ENCODE measurements at places on chromosomes 11 and 22.

DNA sequence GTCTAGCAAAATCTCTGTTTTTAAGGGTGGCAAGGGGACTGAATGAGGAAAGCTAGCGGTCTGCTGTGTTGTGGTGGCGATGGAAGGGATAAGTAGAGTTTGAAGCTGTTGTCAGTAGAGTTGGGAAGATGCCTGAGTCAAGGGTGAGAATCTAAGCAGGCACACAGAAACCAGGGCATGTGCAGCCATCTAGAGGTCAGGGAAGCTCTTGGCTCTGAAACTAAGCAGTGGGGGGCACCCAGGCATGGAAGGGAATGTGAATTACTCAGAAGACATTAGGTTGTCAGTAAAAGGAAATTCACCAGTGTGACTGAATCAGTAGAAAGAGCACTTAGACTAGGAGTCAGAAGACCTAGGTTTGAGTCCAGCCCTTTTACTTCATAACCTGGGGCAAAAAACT lies 15.4 kb downstream of the BMAL1 start:
- no peak for DNase-seq

DNA sequence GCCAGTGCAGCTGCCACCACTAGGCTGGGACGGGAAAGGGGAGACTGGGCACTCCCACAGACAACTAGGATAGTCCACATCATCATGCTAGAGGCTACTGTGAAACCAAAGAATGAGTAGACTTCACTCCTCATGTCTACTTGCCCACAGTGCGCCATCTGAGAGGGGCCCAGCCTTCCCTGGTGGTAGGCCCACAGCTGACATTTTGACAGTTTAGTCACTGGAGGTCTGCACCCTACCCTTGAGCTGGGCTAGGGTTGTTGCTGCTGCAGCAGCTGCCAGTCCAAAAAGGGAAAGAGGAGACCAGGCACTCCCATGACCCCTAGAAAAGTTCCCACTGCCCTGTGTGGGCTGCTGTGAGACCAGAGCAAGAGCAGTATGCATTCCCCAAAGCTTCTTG lies 141.2 kb downstream of the DLG2 start:
- no peak for DNase-seq

DNA sequence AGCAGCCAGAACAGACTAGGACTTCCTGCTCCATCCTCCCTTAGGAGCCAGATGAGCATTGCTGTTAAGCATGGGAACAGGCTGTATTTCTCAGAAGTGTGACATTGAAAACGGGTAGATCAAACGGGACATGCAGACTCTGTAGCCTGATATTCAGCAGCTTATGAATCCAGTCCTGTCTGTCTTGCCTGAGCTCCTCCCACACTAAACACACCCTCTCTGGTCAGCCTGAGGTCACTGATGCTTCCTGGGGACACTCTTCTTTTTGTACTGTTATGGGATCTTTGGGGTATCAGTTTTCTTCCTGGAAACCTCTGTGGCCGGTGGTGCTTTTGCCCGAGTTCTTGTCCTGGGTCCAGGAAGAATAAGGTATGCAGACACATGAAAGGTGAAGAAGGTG lies 35.8 kb downstream of the C11orf91 start:
- no peak for DNase-seq

DNA sequence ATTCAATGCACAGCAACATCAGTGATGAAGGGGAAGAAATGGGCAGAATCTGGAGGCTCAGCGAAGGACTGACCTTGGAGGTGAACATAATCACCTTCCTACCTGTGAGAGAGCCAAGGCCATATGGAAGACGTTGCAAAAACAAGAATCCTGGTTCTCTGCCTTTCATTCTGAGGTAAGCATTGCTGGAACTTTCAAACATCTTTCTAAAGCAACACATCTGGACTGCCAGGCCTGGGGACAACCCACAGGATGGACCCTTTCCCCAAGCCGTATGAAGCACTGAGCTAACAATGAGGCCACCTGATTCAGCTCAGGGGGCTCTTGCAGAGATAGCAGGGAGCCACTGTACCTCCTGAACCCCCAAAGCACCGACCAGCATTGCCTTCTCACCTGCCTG lies 70.5 kb downstream of the ETS1 start:
- DNase-seq, result no peak

DNA sequence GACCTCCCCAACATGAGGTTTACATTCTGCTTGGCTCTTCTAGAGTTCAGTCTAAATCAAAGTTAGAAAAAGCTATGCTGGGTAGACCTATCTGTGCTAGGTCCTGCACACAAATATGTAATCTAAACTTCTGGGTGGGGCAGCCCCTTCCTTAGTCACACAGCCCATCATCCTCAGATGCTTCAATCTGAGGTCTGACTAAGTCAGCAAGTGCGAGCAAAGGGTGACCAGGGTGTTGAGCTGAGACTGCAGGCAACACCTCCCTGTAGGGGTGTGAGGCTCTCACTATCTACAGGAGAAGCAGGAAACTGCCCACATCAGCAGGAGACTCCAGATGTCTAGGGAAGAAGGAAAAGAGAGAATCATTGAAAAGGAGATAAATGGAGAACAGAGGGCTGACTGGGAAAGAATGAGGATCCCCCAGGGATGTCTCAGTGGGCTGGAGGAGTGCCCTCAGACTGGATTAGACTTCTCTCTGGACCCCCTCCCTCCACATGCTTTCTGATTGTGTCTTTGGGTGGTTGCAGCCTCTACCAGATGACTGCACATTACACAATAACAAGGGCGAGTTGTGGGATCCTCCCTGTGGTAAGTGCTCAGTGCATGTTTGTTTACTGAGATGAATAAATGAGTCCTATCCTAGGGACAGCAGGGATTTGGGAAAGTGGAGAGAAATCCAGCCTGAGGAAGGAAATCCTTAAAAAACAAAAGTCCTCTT lies 266.2 kb upstream of the PLET1 start:
- no peak for DNase-seq

DNA sequence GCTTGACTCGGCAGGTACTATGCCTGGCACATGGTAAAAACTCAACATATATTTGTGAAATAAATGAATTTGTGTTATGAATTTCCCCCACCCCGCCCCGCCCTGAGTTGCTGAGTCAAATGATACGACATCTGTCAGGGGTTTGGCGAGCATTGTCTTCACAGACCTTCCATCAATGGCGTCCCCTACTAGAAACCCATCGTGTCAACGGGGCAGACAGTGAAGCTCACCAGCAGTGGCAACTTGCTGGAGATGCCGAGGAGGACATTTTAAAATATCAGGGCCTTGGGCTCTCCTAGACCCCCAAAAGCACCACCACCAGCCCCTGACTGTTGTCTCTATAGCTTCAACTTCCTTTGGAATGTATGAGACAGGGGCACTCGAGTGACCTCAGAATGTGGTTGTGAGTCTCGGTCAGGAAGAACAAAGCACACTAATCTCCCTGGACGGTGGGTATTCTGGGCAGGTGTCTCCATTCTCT lies 761 bp upstream of the NXF1 start:
- DNase-seq, result no peak

GRCh38 chr11:34816698-34817213 lies 99.4 kb downstream of the APIP start:
- DNase-seq, result no peak

GRCh38 chr11:130673698-130674097 lies 225.3 kb downstream of the ADAMTS15 start:
- no peak for DNase-seq

GRCh38 chr11:117204283-117205080 lies 5.3 kb downstream of the TAGLN start:
- DNase-seq, result no peak

GRCh38 chr22:40401532-40401931 lies 31.1 kb downstream of the SGSM3 start:
- peak; percentile 35 for DNase-seq

DNA sequence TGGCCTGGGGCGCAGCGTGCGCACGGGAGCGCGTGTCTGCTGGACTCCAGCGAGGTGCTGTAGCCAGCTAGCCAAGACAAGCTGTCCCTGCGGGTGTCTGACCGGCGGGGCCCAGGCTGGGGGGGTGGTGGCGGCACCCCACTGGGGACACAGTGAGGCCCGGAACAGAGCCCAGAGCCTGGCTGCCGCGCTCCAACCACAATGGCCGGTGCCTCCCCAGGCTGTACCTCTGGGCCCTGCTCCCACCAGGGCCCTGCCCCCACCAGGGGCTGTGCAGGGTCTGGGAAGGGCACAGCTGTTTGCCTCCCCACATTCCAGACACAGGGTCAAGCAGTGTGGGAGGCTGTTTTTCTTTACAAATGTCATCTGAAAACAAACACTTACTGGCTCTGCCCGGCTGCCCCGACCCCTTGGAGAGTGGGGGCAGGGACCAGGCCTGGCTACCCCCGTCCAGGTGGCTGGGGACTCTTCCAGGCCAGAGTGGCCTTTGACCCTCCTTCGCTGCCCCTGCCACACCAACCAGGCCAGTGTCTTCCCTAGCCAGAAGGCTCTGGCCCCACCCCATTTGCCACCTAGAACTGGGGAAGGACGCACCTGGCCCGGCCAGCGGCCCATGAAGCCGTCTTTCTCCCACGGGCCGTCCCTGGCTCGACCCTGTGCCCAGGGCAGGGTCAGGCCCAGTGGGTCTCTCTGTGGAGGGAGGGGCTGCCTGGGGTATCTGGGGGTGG lies 14.6 kb downstream of the H19 start:
- no peak for DNase-seq

GRCh38 chr22:42984814-42985530 lies 30.0 kb downstream of the PACSIN2 start:
- DNase-seq, result no peak
